EH (cell line): ENCODE measurements at places on chromosomes 3 and 15.

DNA sequence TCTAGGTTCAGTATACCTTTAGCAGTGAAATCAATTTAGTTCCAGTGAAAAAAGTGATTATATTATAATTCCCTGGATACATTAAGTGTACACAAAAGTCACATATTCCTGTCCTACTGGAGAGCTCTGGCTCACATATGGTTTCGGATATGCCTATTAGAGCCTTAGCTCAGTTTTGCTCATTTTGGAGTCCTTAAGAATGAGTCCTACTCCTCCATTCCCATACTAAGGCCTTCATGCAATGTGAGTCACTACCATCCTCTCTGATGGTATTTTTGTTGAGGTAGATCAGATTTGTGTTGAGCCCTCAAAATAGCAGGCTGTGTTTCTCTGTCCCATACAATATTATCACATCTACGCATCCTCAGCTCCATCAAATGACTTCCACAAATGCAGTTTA, 294.2 kb upstream of the COL8A1 start:
- peak; percentile 51 for DNase-seq

DNA sequence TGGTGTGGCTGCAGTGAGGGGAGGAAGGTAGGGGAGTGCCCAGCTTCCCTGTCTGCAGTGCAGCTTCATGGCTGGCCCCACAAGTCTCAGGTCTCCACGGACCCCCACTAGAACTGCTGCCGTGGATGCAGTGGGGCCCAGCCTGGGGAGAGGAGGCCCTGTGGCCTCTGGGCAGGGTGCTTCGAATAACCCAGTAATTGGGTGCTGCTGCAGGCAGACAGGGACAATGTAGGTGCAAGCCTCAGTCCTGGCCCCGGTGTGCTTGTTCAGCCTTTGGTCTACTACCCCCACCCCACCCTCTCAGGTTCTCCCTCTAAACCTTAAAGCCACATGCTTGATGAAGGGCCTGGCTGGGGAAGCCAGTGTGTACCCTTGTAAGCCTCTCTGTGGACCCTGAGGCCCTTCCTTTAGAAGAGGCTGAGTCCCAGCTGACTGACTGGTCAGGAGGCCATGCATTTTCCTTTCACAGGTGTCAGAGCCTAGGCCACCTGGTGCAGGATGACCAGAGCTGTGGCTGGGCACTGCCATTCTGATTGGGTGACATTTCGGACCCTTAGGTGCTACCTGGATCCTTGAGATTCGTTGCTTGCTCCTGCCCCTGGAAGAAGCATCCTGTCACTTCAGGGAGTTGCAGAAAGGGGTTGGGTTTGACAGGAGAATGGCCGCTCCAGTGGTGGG, 21.1 kb upstream of the EXOG start:
- no peak for DNase-seq

DNA sequence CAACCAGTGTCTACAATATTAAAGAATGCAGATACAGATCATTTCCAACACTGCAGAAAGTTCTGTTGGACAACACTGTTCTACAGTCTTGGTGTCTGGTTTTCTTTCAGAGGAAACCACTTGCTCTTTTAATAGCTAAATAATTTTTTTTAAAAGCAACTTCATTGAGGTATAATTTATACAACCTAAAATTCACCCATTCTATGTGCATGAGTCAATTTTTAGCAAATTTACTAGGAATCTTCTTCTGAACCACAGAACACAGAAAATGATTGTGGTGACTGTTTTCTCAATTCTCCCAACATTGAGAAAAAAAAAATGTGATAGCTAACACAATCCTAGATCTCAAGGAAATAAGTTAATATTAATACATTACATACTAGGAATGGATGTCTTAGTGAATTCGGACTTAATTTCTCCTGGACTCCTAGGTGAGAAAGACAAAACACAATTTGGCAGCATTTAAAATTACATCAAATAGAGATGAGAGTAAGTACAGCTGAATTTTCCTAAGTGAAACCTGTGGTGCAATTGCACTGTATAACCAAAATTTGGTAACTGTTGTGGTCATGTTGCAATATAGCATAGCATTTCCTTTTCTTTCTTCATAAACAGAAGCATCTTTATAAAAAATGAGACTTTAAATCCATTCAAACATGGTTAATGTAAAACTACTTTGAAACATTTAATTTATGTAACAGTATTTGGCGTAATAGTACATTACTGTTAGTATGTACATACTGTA, 15.3 kb upstream of the PLCL2 start:
- peak; percentile 57 for DNase-seq

DNA sequence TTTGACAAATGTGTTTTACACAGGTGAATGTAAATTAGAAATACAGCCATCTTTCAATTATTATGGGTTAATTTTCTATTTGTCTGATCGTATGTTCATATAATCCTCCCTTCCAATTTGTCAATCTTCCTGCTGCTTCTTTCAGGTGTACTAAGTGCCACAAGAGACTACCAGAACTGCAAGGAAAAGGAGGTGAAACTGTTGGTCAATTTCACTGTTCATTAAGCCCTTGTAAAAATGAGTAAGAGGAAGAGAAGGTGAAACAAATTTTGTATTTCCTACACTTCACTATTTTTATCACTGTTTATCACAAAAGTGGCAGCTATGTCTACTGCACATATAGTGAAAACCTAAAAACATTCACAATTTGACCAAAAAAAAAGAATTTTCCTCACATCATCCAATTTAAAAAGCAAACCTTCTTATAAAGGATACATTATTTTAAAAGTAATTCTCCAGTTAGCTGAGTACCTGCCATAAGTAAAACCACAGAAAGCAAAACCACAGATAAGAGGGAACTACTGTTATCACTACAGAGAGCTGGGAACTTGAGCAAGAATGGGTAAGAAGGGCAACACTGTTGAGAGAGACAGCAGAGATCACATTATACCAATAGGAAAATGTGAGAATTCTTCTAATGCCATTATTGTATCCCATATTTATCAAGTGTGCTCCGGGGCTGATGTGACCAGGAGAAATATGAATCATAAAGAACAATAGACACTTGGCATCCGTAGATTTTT, 163.0 kb downstream of the TBC1D5 start:
- no peak for DNase-seq

DNA sequence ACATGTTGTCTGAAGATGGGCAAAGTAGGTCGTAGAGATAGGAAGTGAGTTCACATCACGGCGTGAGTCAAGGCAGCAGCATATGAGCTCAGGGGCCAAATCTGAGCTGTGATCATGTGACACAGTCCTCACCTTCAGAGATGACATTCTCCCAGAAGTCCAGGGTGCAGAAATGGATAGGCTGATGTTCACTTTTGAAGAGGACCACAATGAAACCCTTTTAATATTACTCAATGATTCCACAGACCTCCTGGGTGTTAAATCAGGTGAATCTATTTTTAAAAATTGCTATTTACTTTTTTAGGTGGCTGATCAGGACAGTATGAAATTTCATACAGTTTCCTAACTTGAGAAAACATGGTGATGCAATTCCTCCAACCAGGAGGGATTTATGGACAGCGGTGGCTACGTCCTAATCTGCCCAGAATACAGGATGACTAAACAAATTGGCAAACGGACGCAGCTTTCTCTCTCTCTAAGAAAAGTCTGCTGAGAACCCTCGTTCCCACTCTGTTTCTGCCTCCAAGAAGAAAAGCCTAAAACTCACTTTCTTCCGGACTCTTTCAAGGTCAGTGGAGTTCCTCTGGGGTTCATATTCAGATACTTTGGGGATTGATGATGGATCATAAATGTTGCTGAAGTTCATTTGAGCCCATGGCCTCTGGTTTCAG, 34.4 kb downstream of the B3GNT5 start:
- DNase-seq, result peak; percentile 11

GRCh38 chr15:42511007-42511391, 15.6 kb downstream of the SNAP23 start:
- DNase-seq, result peak; percentile 69

DNA sequence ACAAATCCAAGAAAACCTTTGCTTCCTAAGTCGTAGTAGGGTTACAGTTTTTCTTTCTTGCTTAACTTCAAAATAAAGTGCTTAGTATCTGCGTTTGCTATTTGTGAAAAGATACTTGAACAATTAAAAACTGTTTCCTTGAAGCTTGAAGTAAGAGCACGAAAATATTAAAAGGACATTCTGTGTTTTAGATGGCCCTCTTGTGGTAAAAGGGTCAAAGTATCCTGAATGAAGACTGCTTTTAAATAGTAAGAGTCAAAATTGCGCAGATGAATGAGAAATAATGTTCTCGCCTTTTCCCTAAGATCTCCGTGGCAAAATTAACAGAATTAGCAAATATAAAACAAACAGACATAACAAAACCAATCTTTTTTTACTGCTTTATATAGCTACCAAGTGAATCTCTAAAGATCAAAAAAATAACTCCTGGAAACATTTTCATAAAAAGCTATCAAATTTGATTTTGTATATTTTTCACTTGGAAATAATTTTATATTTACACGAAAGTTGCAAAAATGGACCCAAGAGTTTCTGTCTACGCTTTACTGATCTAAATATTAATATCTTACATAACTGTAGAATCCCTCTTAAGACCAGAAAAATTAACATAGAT, 175.4 kb downstream of the MBNL1 start:
- DNase-seq, result peak; percentile 66

DNA sequence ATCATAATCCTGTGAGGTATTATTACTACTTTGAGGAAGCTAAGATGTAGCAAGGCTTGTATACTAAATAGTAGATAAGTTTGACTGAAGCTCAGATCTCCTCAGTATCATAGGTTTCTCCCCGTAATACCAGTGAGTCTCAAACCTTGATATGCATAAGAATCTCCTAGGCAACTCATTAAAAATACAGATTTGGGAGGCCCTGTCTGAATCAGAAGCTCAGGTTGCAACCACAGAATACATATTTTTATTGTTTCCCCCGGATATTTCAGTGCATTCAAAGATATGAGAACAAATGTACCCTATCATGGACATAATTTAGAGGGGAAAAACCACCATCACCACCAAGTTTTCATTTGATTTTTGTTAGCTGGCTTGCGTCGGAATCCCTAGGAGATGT, 242.1 kb upstream of the C2CD4B start:
- DNase-seq, result no peak

DNA sequence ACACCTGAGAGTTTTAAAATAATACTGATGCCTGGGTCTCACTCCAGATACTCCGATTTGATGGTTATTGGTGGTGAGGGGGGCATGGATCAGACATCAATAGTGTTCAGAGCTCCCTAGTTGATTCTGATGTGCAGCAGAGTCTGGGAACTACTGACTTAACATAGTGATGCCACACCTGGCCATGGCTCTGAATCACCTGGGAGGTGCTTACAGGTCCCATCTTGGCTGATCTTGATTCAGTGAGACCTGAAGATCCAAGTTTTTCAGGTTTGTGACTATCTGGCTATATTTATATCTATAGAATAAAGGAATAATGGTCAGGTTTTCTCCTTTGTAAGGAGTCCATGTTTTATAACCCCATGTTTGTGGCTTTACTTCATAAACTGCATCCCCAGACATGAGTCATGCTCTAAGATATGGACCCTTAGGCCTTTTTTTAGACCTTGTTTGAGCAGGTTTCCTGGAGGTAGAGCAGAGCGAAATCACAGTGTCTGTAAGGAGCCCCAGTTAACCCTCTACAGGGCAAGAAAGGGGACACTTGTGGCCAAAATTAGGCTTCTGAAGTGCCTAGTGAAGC, 101.4 kb downstream of the LARS2 start:
- DNase-seq, result peak; percentile 56

- no peak for DNase-seq
Measured at GRCh38 chr15:67249830-67250229, 4.6 kb downstream of the AAGAB start.

DNA sequence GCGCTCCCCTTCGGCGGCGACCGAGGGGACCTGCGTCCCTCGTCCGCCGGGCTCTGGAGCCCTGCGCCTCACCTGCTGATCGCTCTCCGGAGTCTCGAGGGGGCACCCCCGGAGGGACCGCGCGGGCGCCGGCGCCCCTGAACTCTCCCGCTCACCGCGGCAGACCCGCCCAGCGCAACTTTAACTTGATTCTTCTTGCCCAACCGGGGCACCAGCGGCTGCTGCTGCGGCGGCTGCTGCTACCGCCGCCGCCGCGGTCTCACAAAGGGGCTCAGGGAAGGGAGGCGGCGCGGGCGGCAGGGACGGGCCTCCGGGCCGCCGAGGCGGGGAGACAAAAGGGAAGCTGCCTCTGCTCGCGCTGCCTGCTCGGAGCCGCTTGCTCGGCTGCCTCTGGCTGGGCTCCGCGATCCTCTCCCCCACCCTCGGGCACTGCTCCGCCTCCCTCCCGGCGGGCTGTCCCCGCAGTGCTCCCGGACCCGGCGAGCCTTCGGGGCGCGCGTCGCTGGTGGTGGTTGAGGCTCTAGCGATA, at the start of gene PPM1L:
TSS of gene PPM1L (plus strand) at position 456 of the 529 bp plus-strand sequence.
- peak; percentile 61 for DNase-seq

DNA sequence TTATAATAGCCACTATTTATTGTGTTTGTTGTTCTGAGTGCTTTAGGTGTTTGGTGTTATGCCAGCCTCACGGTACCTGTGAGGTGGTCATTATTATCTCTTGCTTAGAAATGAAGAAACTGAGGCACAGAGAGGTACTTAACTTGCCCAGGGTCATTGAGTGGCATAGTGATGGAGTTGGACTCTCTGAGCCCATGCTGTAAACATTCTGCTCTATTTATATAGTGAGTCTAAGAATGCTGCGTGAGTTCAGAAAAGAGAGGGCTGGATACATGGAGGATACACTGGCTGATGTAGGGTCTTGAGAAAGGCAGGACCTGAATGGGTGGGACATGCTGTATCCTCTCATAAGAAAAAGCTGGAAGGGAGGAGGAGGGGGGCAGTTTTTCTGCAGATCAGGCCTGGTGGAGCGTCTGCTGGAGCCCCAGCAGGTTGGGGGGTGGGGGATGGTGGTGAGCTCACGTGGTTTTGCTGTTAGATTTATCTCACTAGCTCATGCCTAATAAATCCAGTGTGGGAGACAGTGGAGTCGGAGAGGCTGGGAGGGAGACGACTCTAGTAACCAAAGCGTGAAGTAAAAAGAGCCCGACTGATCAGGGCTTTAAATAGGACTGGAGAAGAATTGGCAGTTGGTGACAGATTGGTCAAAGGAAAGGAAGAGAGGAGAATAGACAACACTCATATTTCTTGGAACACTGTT, 16.0 kb downstream of the MED12L start:
- no peak for DNase-seq

DNA sequence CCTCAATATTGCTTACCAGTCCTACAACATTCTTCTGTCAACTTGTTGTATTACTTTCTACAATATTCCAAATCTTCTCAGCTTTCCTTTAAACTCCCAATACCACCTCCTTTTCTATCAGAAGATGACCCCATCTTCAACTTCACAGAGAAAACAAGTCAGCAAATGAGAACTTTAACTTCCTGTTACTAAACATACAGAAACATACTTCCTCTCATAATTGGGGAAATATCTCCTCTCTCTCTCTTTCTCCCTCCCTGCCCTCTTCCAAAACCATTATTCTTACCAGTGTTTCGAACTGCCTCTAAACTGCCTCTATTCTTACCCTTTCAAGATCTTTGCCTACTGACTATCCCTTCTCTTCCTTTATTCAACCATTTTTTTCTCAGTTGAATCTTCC, 1.8 kb upstream of the SNAP23 start:
- DNase-seq, result no peak

GRCh38 chr3:55439657-55440056, 47.4 kb downstream of the WNT5A start:
- no peak for DNase-seq
